ENCODE measurements at places on chromosomes 12 and 14.

DNA sequence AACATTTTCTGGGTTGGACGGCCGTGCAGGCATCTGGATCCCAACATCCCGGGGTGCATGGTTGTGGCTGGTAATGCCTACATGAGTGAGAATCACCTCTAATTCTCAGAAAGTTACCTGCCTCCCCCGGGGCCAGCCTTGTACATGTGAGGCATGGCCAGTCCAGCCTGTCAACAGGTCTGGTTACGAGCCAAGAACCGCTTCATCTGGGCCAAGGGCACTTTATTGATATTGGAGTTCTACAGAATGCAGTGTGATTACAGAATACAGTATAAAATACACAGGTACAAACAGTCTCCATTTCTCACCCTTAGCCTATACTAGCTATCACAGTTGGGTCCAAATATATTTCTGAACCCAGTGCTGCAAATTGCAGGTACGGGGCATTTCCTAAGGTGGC lies 84.9 kb upstream of the EVL start:
- H3K27ac ChIP-seq: no peak overlapping the region
- H3K36me3 ChIP-seq: no peaks in the 10 kb centered on the region
- H3K4me1 ChIP-seq: no peaks in the 10 kb centered on the region
- H3K4me3 ChIP-seq: no peak overlapping the region

- no peaks in the 10 kb centered on the region for H3K4me1 ChIP-seq
- H3K27me3 ChIP-seq: no peaks in the 10 kb centered on the region
- H3K4me3 ChIP-seq: no peak overlapping the region
Observed at GRCh38 chr12:84856156-84856900, 56.3 kb downstream of the SLC6A15 start.

GRCh38 chr14:39861229-39861600 lies 429.0 kb upstream of the FBXO33 start:
- peaks cover 3% of the 10 kb centered on the region for H3K27me3 ChIP-seq
- peak overlapping the region; percentile 44 for H3K4me3 ChIP-seq
- DNase-seq: peak; percentile 24

DNA sequence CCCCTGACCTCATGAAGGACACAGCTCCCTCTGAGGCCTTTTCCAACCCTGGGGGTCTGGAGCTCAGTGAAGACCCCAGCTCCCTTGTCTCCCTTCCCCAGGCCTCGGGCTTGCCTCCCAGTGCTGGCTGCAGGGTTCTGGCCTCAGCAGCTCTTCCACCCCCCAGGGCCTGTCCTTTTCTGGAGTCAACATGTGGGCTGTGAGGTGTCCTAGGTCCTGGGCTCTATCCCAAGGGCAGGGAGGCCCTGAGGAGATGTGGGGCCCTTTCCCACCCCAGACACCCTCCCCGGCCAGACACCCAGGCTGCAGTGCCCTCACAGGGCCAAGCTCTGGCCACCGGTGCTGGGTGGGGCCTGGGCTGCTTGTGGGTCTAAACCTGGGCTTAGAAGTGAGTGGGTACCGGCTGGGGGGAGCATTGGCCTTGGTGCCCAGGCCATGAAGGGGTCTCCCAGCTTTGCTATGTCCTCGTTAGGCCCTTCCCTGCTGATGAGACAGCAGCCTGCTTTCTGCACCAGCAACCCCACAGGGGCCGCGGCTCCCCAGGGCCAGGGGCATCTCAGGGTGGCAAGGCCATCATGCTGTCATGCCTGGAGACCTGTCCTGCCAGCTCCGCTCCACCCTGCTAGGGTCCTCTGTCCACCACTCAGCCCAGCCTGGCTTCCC lies 2.7 kb upstream of the CRIP2 start:
- H3K36me3 ChIP-seq: peaks cover 13% of the 10 kb centered on the region
- H3K4me3 ChIP-seq: no peak overlapping the region
- peaks cover 13% of the 10 kb centered on the region for H3K4me1 ChIP-seq
- H3K27me3 ChIP-seq: no peaks in the 10 kb centered on the region

DNA sequence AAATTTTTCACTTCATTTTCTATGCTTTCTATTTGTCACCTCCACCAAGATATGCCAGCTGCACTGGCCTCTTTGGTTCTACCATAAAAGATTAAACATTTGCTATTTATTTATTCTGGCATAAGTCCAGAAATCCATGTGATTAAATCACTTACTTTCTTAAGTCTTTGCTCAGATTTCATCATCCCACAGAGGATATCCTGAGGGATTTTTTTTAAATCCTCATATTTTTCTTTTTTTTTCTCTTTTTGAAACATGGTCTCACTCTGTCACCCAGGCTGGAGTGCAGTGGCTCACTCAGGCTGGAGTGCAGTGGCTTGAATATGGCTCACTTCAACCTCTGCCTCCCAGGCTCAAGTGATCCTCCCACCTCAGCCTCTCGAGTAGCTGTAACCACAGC lies 645.4 kb upstream of the ATXN7L3B start:
- no peak overlapping the region for H3K4me3 ChIP-seq
- H3K27me3 ChIP-seq: no peaks in the 10 kb centered on the region
- peaks cover 4% of the 10 kb centered on the region for H3K4me1 ChIP-seq
- no peaks in the 10 kb centered on the region for H3K36me3 ChIP-seq
- DNase-seq: peak; percentile 44

GRCh38 chr12:106308121-106308520 lies 5.6 kb downstream of the TCP11L2 start:
- no peak for DNase-seq
- no peaks in the 10 kb centered on the region for H3K27me3 ChIP-seq
- H3K4me1 ChIP-seq: peaks cover 4% of the 10 kb centered on the region

GRCh38 chr14:76428611-76429010 lies 52.7 kb downstream of the ESRRB start:
- H3K4me1 ChIP-seq: no peaks in the 10 kb centered on the region
- no peaks in the 10 kb centered on the region for H3K27me3 ChIP-seq
- H3K4me3 ChIP-seq: no peak overlapping the region
- DNase-seq: no peak

GRCh38 chr12:23628806-23629205 lies 320.7 kb downstream of the SOX5 start:
- no peak overlapping the region for H3K4me3 ChIP-seq
- H3K4me1 ChIP-seq: peaks cover 16% of the 10 kb centered on the region
- H3K27me3 ChIP-seq: no peaks in the 10 kb centered on the region
- no peak for DNase-seq
- no peak overlapping the region for H3K27ac ChIP-seq
- no peaks in the 10 kb centered on the region for H3K36me3 ChIP-seq

- H3K27ac ChIP-seq: no peak overlapping the region
- no peaks in the 10 kb centered on the region for H3K36me3 ChIP-seq
- no peaks in the 10 kb centered on the region for H3K4me1 ChIP-seq
- no peak for DNase-seq
- H3K4me3 ChIP-seq: no peak overlapping the region
- H3K27me3 ChIP-seq: no peaks in the 10 kb centered on the region
Observed at GRCh38 chr12:92955997-92956663, 27.0 kb upstream of the EEA1 start.

Data from SJCRH30 (cell line).